ENCODE measurements at places on chromosomes 6 and 20. TPM values are rescaled to one million over a fixed set of nuclear protein-coding genes. Genes with fewer than 3 reads are reported as not detected.

The APOM gene
- polyA plus RNA-seq: 124 TPM

The FLRT3 gene
- polyA plus RNA-seq: 128 TPM

The FAM184A gene
- polyA plus RNA-seq: 12.9 TPM

The TSBP1 gene
- 0.24 TPM for polyA plus RNA-seq

The TRAPPC3L gene
- polyA plus RNA-seq: 0.34 TPM

The LRP11 gene
- polyA plus RNA-seq: 34.2 TPM

DNA sequence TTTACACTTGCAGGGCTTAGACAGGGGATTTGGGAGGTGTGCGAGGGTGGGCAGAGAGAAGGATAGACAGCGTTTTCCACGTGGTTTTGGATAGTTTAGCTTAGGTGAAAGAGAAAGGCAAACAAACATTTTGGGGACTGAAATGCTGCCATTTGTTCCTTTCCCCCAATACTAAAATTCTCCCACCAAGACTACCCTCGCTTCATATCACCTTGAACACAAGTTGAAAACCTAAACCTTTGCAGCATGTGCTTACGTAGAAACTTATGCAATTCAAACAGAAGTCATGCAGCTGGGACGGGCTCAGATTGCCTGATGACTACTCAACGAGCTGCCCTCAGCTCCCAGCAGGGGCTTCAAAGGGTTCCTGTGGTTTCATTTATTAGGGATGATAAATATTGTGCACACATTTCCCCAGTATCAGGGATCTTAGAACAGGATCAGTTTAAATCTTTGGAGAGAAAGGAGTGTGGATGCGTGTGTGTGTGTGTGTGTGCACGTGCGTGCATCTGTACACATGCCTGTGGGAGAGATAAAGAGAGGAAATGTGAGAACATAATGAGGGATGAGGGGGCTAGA, 77.3 kb downstream of the SLC22A23 start:
- no peak for DNase-seq

DNA sequence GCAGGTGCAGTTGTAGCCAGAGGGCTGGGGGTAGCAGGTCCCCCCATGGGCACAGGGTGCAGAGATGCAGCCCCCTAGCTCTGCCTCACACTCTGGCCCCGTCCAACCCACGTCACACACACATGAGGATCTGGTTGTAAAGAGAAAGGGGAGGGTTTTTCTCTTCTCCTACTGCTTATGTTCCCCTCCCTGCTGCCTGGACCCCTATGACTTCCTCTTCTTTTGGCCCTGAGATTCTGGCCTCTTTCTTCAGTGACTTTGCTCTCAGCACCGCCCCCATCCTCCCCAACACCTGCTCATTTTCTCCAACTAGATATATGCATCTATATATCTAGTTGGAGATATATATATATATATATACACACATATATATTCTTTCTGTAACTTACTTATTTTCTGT, 9.7 kb downstream of the NOTCH4 start:
- DNase-seq: no peak

DNA sequence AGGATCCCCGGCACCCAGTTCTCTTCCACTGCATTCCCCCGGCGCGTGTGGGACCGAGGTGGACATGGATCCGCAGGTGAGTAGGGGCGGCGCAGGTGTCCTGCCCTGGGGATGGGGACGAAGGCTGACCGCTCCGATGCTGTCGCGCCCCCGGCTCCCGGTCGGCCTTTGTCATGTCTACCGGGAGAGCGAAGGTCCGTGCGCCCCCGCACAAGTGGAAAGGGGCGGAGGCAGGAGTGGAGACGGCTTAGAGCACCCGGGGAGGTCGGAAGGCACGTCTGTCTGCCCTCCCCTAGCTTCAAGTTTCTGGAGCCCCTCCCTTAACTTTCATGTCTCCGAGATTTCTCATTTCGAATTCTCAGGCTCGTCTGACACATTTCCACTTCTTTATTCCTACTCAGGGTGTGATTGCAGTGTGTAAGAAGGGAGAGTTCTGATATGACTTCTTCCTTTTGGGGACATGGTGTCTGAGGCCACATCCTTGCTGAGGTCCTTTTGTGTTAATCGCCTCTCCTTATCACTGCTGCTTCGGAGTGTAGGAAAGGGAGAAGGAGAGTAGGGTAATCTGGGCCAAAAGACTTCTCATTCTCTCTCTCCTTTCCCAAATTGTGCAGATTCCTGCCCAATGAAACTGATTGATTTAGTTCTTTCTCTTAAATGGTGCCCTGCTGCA, 435 bp downstream of the KIFC1 start:
- DNase-seq: no peak

- no peak for DNase-seq
Measured at GRCh38 chr6:56345376-56345995, 98.1 kb upstream of the COL21A1 start.

GRCh38 chr6:28841290-28841689, 82.5 kb downstream of the TRIM27 start:
- DNase-seq: no peak

DNA sequence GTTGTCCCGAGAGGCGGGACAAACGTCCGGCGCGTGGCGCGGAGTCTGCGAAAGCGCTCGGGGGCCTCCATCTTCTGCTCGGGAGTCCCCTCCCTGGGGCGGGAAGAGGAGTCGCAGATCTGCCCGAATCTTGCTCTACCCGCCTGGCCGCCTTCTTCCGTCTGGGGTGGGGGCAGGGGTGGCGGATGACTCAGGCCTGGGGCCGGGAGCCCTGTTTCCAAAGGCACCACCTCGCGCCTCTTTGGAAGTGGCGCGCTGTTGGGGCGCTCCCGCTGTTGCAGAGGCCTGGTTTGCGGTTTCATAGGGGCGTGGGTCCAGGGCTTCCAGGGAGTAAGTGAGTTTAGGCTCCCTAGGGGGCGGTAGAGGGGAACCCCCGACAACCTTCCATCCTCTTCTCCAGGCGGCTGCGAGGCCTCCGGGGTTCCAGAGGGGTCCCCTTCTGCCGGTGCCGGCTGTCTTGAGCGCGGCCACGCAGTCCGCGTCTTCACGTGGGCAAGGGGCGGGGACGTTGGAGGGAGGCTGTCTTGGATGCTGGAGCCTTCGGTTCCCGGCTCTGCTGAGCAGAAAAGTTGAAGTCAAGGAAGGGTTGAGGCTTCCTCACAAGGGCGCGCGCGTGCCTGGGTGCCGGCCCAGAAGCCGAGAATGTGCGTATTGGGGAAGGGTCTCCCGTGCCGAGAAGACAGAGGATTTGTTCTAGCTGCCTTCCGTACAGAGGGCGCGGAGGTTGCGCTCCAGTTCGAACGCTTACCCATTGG, 2.6 kb upstream of the TFAP2C start:
- no peak for DNase-seq

GRCh38 chr6:84461461-84461860, 234.0 kb upstream of the CEP162 start:
- DNase-seq: no peak

DNA sequence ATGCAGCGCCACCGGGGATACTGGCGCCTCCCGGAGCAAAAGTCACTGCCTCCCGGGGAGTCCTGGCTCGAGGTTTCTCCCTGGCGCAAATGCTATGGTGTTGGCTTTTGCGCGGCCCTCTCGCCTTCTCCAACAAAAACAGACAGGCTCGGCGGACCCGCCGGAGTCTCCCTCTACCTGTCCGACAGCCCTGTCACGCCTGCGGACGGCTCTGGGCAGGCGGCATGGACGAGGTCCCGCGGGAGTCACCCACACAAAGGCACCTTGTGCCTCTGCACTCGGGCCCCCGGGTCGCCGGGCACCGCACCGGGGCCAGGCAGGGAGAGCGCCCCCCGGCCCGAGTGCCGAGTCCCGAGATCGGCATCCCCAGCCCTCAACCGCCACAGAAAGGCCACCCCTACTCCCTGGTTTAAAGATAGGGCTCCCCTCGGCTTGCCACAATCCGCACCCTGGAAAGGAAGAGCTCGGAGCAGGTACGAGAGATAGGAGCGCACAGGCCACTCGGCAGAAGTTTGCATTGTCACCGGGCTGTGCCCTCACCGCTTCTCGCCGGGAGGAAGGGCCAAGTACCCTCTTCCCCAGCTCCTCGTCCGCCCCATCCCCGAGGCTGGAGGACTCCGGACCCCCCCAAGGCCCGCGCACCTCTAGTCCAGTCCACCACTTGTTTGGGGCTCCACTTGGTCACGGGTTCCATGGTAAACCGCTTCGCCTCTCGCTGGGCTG, 903 bp downstream of the CNKSR3 start:
- DNase-seq: no peak

GRCh38 chr6:130513770-130514169, 148.0 kb downstream of the TMEM200A start:
- no peak for DNase-seq

GRCh38 chr6:147382945-147383554, 125.4 kb upstream of the SAMD5 start:
- no peak for DNase-seq

GRCh38 chr6:114343782-114344144, 940 bp upstream of the HS3ST5 start:
- DNase-seq: no peak

- DNase-seq: peak; percentile 15
Measured at GRCh38 chr6:27865850-27866356, 46.3 kb downstream of the OR2B2 start.

- no peak for DNase-seq
Measured at GRCh38 chr20:41734506-41734945, 116.3 kb upstream of the CHD6 start.

DNA sequence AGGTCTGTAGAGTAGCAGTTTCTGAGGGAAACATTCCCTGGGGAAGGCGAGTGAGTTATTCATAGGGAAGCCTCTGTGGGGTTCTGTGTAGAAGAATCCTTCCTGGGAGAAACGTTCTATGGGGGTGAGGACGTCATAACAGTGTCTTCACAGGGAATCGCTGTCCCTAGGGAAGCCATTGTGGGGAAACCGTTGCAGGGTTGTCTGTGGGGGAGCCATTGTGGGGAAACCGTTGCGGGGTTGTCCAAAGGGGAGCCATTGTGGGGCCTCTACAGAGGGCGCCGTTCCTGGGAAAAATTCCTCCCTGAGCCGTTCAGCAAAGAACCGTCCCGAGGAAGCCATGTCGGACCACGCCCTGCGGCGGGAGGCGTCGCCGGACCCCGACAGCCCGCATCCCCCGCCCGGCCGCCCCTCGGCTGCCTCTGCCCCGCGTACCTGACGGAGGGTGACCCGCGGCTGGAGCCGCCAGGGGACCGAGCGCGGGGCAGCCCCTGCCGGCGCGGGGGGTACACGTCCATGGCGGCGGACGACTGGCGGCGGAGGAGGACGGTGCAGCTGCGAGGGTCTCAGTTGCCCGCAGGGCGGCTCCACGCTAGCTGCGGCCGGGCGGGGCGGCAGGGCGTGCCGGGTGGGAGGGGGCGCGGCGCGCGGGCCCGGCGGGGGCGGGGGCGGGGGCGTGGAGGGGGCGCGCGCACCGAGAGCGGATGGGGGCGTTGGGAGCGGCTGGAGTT, at the start of gene DNAAF9:
TSS of gene DNAAF9 (minus strand) at position 630 of the 731 bp plus-strand sequence. CDS start at position 518, 112 bp downstream.
- DNase-seq: no peak

Measured in left renal cortex interstitium (tissue), 4 donors.